ENCODE measurements at places on chromosomes 2 and 18.
A peak's percentile ranks its signal among the peaks of the same experiment; 100 is the strongest.

GRCh38 chr2:137981112-137981656 is 16.9 kb downstream of the HNMT start:
- no peak for DNase-seq

DNA sequence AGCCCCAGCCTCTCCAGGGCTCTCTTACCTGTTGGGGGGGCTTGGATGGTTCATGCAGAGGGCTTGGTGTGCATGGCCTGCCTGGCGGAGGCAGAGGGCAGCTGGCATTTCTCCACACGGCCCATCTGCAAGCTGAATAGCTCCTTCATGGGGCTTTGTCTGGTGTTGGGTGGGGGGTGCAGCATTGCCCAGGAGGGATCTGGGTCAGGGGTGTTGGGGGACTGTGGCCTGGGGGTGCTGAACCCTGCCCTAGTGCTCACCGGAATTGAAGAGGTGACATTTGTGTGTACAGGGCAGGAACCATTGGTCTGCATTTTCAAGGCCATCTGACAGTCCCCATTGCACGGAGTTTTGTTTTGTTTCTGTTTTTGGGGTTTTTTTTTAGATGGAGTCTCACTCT is 58.8 kb upstream of the HAAO start:
- DNase-seq, result no peak

DNA sequence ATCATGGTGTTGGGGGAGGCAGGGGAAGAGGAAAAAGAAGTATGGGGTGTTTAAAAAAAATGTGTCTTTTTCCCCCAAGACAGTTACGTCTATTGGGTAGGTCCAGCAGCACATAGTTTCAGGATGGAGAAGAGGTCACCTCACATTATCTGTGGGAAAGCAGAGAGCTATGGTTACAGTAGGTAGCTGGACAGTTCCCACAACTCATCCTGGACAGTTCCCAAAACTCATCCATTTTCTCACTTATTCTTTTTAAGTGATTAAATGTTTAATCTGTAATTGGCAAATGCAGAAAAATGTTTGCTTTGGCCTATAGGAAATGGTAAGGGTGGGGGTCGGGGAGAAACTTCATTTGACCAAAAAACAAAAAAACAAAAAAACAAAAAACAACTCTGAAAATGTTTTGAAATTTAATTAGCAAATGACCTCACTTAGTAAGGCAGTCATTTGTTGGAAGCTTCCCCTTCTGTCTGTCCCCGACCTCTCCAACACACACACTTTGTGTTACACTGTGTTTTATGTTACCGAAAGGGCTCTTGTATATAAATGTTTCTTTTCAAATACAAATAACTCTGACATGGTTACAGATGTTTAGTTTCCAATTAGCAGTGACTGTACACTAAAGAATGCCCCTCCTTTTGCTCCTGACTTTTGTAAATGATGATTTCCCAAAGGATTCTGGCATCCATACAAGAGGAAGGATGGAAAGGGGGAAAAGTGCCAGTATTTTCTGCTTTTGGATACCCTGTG is 173.3 kb upstream of the ZFP36L2 start:
- no peak for DNase-seq

- DNase-seq, result no peak
Measured at GRCh38 chr2:60554074-60554645, 706 bp upstream of the BCL11A start.

DNA sequence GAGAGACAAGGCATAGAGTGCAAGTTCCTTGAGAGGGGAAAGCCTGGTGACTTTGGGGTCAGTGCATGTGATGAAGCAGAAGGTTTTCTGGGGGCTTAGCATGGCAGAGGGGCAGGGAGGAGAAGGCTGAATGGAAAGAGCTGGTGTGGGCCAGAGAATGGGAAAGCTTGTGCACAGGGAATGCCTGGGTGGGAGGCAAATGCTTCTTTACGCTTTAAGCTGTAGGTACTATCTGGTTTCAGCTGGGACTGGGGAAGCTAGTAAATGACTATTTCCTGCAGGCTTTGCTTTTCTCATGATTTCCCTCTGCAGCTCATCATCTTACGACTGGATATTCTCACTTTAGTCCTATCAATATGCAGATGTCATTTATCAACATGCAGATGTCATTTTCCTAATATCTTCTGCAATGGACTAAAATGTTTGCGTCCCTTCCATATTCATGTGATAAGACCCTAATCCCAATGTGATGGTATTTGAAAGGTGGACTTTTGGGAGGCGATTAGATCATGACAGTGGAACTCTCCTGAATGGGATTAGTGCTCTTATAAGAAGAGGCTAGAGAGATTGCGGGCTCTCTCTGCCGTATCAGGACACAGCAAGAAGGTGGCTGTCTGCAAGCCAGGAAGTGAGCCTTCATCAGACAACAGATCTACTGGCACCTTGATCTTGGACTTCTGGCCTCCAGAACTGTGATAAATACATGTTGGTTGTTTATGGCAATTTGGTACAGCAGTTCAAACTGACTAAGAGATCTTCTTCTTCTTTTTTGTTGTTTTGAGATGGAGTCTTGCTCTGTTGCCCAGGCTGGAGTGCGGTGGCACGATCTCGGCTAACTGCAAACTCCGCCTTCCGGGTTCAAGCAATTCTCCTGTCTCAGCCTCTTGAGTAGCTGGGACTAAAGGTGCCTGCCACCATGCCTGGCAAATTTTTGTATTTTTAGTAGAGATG is 50.1 kb downstream of the MYCN start:
- no peak for DNase-seq

DNA sequence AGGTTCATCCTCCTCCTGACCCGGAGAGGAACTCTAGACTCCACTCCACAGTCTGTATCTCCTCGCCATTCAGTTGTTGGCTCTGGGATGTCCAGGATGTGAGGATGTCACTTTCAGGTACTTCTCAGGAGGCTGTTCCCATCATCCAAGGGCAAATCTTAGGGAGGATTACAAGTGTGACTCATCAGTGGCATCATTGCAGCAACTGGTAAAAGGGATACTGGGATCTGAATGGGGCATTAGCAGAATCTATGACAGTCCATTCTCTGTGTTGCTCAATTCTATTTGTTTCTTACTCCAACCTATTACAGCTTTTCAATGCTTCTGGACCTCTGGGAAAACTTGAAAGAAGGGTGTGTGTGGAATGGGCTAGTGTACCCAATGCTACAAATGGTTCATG is 81.5 kb upstream of the FN1 start:
- no peak for DNase-seq

GRCh38 chr2:45040786-45041185 is 31.5 kb upstream of the SIX2 start:
- no peak for DNase-seq

DNA sequence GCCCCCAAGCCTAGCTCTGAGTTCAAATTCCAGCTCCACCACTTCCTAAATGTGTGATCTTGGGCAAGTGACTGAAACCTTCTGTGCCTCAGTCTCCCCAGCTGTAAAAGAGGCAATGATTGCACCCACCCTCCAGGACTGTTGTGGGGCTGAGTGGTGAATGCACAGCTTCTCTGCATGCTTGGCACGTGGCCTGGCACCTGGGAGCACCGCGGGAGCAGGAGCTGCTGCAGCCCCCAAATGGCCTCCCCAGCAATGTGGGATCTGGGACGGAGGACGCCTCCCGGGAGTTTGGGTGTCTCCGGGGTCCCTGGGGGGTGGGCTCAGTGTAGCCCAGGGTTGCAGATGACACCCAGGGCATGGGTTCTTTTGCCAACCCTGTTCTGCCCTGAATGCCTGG is 1.6 kb downstream of the KLHL30 start:
- no peak for DNase-seq

- no peak for DNase-seq
Measured at GRCh38 chr2:223855426-223855825, 18.0 kb upstream of the AP1S3 start.

DNA sequence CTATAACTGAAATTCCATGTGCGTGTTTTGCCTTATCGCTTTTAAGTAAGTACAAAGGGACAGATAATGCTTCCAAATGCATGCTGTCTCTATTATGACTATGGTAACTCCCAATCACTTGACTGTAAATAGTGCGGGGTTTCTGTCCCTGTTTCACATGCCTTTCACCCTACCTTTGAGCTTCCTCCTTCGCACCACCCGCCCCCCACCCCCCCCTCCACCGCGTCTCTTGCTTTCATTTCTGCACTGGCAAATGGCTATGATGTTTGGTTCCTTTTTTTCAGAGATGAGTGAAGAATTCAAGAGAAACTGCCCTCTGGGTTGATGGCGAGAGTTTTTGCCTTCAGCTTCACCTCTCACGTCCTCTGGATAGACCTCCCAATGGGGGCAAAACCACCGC is 25.0 kb upstream of the SPP2 start:
- peak; percentile 7 for DNase-seq

Measured in GM12864 (cell line).